GM12878 (cell line): ENCODE measurements at places on chromosomes 7 and 10. TPM values are rescaled to one million over a fixed set of nuclear protein-coding genes. Genes with fewer than 3 reads are reported as not detected.
A peak's percentile ranks its signal among the peaks of the same experiment; 100 is the strongest.

DNA sequence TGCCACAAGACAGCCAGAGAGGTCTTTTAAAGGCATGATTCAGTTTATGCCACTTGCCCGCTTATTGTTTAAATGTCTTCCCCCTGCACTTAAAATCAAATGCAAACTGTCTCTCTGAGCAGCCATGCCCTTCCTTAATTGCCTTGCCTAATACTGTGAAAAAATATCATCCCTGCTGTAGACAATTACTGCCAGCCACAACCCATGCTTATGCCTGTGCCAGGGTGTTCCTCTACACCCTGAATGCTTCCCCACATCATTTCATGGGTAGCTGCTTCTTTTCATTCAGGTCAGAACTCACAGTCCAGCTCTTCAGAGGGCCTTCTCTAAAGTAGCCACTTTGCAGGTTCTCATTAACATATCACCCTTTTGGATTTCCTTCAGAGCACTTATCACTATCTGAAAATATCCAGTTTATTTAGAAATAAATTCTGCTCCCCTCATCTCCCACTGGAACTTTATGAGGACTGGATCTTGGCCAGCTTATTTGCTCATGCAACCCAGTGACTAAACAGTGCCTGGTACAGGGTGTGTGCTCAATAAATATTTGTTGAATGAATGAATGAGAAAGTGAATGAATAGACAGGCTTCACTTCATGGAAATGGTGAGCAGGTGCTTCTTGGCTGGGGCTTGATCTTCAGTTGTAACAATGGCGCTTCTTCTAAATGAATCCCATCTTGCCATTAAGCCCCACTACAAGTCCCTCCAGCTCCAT, 162.4 kb upstream of the MDFIC start:
- DNase-seq = no peak

- no peak for DNase-seq
Observed at GRCh38 chr7:98685541-98685940, 68.5 kb downstream of the NPTX2 start.

The PPP1R9A gene
- total RNA-seq = 0.16 TPM in 1 of 2 replicates, not detected in the other

GRCh38 chr7:74481458-74482196, 27.9 kb downstream of the GTF2IRD1 start:
- no peak for DNase-seq

The JAKMIP3 gene
- not detected in 2 replicates for total RNA-seq

DNA sequence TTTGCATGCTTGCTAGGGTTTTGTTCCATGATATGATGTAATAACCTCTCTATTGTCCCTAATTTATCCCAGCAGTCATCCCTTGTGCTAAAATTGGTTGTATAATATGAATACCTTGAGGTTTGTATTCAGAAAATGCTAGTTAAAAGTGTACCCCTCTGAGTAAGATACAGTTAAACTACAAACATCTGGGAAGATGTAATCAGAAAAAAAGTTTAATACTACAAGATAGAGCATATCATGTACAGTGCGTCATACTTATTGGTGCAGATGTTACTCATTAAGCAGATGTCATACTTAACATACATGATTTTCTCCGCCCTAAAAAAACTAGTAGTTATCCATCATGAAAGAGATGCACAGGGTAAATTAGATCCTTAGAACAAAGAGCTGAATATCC, 336.1 kb upstream of the KCND2 start:
- DNase-seq = no peak

GRCh38 chr7:103795787-103796186, 193.7 kb downstream of the RELN start:
- DNase-seq = no peak

- peak; percentile 12 for DNase-seq
Observed at GRCh38 chr7:77657427-77658224, 38.6 kb upstream of the RSBN1L start.

DNA sequence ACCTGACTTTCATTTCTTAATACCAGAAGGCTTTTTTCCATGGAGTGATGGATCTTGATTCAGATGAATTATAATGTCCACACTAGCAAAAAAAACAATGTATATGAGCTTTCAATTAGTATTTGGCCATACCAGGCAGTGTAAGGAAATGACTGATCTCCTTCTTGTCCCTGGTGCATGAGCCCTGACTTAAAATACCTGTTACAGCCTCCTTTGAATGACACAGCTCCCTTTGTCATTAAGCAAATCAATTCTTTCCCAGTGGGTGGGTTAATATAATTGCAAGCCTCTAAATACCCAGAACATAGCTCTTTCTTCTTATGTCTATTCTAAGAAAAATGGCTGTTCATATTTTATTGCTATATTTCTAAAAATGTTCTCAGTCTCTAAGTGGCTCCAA, 164.7 kb downstream of the C1GALT1 start:
- DNase-seq = no peak

DNA sequence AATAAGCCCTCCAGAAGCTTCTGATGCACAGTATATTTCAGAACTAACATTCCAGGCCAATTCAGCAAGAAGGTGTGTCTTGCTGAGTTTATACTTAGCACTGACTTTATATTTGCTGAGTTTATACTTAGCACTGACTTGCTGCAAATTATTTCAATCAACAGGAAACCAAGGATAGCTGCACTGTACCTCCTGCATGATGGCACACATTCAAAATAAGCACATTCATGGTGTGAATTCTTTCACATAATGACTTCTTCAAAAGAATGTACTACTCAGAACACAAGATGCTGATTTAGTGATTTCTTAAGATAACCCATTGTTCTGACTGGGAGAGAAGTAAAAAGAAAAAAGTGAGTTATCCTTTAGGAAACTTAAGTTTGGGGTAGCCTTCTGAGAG, 52.0 kb downstream of the JAZF1 start:
- DNase-seq = no peak

GRCh38 chr10:97333351-97333600, 1.3 kb downstream of the FRAT2 start:
- DNase-seq = no peak

The CYP3A7 gene
- total RNA-seq = not detected in 2 replicates

DNA sequence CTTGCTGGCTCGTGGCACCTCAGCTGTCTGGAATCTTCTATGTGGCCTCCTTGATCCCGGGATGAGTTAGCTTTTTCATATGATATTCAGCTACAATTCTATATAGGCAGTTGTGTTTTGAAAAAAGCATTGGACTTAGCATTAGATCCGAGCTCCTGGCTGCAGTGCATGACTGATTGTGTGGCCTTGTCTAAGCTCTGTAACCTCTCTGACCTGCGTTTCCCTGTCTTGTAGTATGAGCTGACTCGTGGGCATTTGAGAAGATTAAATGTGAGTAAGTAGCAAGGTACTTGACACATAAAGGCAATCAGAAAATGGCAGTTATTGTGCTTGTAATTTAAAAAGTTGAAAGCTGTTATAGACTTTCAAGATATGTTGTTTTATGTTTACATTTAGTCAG, 85.9 kb downstream of the CCNY start:
- DNase-seq = no peak

GRCh38 chr7:16189026-16189715, 232.2 kb downstream of the CRPPA start:
- DNase-seq = no peak

GRCh38 chr10:85446827-85447226, 919.8 kb downstream of the GRID1 start:
- no peak for DNase-seq

GRCh38 chr10:114559636-114560035, 98.4 kb downstream of the ABLIM1 start:
- no peak for DNase-seq

The CPSF4 gene
- 56.3 and 56.9 TPM in 2 replicates for total RNA-seq

DNA sequence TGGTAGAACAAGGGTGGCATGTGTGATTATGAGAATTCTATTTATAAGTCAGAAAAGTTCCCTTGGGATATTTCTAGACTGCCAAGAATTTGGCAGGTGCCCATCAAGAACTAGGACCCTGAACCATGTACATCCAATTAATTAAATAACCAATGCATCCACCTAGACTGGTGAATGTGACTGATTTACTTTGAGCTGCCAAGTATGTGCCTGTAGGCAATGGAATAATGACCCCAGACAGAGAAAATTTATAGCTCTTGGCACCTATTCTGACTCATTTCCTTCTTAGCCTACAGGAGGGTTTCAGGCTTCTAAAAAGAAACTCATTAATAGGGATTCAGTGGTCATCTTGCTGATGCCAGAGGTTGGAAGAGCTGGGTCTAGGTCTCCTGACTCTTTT, 54.9 kb downstream of the KCNH2 start:
- DNase-seq = no peak

- no peak for DNase-seq
Observed at GRCh38 chr10:5465976-5466450, 33.4 kb downstream of the CALML5 start.

GRCh38 chr10:97412891-97413304, 11.8 kb upstream of the RRP12 start:
- no peak for DNase-seq

DNA sequence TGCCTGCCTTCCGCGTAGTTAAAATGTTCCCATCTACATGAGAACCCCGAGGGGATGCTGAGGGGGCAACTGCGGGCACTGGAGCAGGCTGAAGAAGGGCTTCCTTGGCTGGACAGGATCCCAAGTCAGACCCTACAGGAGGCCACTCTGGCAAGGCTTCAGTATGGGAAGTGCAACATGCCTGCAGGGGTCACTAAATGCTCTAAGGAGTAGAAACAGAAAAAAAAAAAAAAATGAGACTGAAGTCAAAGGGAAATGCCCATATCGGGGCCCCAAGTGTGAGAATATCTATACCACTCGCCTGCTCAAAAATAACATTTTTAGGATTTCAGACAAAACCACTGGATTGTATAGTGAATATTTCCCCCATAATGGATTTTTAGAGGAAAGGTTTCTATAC, 33.5 kb downstream of the FAM204A start:
- no peak for DNase-seq

GRCh38 chr7:46192271-46192670, 271.2 kb upstream of the IGFBP3 start:
- no peak for DNase-seq

GRCh38 chr10:104084482-104085142, 1.1 kb downstream of the COL17A1 start:
- DNase-seq = no peak

The GPR15LG gene
- total RNA-seq = 1.3 and 1.5 TPM in 2 replicates

The UNCX gene
- not detected in 2 replicates for total RNA-seq

DNA sequence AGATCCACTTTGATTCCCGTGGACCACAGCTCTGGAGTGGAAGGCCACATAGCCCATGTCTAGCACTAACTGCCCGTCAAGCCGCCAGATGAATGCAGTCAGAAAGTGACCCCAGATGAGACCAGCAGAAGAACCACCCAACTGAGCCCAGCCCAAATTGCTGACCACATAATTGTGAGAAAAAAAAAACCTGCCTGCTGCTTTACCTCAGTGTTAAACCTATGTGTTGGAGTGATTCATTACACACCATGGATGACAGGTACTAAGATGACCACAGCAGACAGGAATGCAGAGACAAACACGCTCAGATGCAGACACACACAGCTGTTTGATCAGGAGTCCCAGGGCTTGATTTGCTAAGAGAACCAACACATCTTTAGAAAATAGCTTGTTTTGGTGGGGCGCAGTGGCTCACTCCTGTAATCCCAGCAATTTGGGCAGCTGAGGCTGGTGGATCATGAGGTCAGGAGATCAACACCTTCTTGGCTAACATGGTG, 168.1 kb upstream of the PPP2R2D start:
- no peak for DNase-seq

The SPOCK2 gene
- total RNA-seq = 1.3 and 1.5 TPM in 2 replicates

The TBC1D12 gene
- total RNA-seq = 4.8 and 5.3 TPM in 2 replicates

The NEUROD6 gene
- total RNA-seq = not detected in 2 replicates

The PHKG1 gene
- total RNA-seq = 0.64 and 0.82 TPM in 2 replicates

The METTL27 gene
- 0.80 and 1.7 TPM in 2 replicates for total RNA-seq

- no peak for DNase-seq
Observed at GRCh38 chr7:93943816-93944540, 22.4 kb downstream of the GNG11 start.

The INPP5F gene
- total RNA-seq = 36.3 and 39.9 TPM in 2 replicates
